NCI-H460 (cell line): ENCODE measurements at places on chromosomes 5 and 9. TPM values are rescaled to one million over a fixed set of nuclear protein-coding genes. Genes with fewer than 3 reads are reported as not detected.

DNA sequence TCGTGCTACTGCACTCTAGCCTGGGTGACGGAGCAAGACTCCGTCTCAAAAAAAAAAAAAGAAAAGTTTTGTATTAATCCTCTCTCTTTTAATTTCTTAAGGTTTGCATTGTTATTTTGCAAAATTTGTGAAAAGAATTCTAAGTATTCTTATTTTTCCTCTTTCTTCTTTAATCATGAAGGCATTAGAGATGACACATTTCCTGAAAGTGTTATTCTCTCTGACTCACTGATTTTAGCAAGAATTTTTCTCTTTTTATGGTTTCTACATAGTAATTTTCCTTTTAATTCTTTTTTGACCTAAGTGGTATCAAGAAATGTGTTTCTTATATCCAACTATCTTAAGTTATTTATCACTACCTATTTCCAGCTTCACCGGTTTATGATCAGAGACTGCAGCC lies 78.0 kb downstream of the NSUN2 start:
- DNase-seq: no peak

The EGFLAM gene
- total RNA-seq: 53.0 and 58.8 TPM in 2 replicates

The FBP1 gene
- total RNA-seq: 0.12 TPM in 1 of 2 replicates, not detected in the other

GRCh38 chr9:16307626-16308195 lies 562.8 kb downstream of the BNC2 start:
- DNase-seq: no peak

GRCh38 chr9:74479711-74480110 lies 17.4 kb upstream of the RORB start:
- DNase-seq: no peak
